T-helper 17 cell (primary cell): ENCODE measurements at places on chromosomes 12 and 14.

DNA sequence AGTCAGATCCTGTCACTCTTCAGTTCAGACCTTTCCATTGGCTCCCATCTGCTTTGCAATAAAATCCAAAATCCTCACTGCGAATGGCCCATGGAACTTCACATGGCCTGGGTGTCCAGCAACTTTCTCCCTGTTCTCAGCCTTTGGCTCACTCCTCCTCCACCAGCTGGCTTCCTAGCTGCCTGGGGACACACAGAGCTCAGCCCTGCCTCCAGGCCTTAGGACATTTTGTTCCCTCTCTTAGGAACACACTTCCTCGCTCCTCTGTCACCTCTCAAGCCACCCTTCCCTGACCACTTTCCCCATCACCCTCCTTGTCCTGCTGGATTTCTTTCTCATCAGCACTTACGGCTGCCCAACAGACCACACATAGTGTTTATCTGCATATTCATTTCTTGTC, 419.6 kb downstream of the MED13L start:
- no peak for DNase-seq

DNA sequence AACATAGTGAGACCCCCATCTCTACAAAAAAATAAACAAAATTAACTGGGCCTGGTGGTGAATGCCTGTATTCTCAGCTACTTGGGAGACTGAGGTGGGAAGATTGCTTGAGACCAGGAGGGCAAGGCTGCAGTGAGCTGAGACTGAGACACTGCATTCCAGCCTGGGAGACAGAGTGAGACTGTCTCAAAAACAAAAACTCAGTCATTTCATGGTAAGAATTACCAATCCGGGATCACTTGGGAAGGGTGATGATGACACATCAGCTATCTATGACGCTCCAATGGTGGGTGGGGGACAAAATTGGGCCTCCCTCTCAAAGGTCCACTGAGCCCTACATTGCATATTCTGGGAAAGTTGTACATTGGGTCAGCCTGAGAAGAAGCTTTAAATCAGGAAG, 47.7 kb downstream of the SERPINA3 start:
- no peak for DNase-seq

DNA sequence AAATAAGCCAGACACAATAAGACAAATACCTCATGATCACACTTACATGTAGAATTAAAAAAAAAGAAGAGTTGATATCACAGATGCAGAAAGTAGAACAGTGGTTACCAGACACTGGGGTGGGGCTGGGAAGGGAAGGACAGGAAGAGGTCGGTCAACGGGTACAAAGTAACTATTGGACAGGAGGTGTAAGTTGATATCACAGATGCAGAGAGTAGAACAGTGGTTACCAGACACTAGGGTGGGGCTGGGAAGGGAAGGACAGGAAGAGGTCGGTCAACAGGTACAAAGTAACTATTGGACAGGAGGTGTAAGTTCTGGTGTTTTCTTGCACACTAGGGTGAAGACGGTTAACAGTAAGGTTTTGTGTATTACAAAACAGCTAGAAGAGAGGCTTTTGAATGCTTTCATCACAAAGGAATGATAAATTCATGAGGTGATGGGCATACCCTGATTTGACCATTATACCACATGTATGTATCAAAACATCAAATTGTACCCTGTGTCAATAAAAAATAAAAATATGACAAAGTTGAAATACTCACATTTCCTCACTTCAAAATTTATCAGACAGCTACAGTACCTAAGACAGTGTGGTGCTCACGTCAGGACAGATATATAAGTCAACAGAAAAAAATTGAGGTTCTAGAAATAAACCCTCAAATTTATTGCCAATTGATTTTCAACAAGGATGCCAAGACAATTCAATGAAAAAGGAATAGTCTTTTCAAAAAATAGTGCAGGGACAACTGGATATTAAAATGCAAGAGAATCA, 32.8 kb downstream of the GALC start:
- no peak for DNase-seq

DNA sequence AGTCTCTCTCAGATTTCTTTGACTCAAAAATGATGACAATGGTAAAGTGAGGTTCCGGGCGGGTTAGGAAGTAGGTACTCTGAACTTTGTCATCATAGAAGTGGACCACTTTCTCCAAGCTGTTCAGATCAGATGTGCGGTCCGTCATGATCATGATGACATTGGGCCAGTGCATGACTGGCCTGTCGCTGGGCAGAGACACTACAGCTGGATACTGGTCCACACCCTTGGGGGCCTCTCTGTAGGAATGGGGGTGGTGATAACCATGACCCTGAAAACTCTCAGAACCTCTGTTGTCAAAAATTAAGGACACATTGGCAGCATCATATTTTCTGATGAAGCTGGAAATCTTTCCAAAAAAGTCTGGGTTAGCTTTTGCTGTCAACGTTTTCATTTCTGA, 28.2 kb downstream of the KICS2 start:
- no peak for DNase-seq

DNA sequence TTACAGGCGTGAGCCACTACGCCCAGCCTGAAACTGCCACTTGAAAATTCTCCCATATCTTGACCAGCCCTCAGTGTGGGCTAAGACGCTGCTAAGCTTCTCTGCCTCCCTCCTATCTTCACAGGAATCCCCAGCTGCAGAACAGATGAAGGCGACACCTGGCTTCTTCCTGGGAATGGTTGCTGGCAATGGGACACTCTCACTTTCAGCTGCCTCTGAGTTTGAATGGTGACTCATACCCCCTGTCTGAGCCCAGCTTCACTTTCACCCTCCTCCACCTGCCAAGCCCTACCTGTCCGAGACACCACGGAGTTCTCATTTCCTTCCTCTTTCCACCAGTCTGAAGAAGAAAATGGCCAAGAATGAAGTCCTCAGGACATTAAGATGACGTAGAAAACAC, 18.3 kb upstream of the VASH1 start:
- DNase-seq: no peak

DNA sequence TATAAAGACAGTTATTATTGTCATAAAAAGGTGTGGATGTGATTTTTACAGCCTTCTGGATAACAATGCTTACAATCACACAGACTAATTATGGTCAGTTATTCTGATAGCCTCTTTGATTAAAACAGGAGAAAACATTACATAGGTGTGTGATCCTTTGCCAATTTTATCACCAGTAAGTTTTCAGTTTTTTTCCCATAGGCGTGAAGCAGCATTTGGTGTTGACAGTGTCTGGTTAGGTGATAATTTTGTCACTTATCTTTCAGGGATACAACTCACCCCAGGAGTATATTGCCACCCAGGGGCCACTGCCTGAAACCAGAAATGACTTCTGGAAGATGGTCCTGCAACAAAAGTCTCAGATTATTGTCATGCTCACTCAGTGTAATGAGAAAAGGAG, 208.8 kb downstream of the EPS8 start:
- peak; percentile 9 for DNase-seq

DNA sequence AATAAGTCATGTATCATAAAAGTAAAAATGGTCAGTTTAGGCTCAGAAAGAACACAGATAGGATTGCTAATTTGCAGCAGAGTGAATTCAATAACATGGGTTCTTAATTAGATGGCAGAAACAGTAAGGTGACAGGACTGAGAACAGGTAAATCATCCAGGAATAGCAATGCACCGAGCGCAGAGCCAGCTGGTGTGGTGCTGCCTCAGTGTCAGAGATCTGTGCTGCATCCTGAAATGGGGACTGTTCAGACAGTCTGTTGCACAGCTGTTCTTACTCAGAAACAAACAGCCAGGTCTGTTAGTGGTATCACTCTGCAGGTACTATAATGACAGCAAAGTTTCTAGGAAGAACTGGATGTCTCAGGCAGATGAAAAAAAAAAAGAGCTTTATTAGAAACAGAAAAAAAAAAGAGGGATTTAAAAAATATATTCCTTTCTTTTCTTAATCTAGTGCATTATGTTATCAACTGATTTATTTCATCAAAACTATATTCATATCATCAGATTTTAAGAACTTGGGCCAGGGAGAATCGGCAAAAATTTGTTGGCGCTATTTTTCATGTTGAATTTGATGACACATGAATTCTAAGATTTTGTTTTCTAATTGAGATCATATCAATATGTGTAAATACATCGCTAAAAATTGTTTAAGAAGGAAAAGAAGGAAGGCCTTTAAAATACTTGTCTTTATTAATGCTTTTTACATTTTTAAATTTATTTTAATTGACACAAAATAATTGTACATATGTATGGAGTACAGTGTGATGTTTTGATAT, 501.8 kb downstream of the PRKD1 start:
- DNase-seq: no peak

- no peak for DNase-seq
These were observed 48.8 kb downstream of the KCNJ8 start for GRCh38 chr12:21725731-21726130.

GRCh38 chr12:30753751-30754382, 884 bp downstream of the CAPRIN2 start:
- DNase-seq: no peak

- DNase-seq: no peak
These were observed 186.7 kb upstream of the NEDD1 start for GRCh38 chr12:96720363-96720705.

DNA sequence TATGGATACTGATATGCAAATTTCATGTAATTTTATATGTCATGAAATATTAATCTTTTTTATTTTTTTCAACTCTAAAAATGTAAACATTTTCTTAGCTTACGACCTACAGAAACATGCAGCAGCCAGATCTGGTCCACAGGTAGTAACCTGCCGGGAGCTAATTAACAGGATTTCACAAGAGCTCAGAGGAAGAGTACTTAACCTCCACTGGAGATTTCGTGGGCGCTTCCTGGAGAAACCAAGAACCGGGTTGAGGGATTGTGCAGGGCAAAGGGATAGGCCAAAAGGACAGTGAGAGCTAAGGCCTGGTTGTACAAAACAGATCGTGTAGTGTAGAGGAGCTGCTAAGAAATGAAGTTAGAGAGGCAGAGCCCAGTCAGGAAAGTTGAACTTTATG, 315.7 kb downstream of the PAWR start:
- no peak for DNase-seq

DNA sequence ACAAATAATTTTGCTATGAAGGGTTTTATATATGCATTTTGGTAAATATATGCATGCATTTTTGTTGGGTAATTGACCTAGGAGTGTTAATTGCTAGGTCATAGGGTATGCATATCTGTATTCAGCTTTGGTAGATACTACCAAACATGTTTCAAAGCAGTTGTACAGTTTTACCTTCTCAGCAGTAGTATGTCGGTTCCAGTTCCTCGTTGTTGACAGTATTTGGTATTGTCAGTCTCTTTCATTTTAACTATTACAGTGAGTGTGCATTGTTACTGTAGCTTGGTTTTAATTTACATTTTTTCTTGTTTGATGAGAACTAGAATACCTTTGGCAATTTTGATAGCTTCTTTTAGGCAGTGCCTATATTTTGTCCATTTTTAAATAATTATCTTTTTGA, 98.9 kb downstream of the ARID2 start:
- no peak for DNase-seq

DNA sequence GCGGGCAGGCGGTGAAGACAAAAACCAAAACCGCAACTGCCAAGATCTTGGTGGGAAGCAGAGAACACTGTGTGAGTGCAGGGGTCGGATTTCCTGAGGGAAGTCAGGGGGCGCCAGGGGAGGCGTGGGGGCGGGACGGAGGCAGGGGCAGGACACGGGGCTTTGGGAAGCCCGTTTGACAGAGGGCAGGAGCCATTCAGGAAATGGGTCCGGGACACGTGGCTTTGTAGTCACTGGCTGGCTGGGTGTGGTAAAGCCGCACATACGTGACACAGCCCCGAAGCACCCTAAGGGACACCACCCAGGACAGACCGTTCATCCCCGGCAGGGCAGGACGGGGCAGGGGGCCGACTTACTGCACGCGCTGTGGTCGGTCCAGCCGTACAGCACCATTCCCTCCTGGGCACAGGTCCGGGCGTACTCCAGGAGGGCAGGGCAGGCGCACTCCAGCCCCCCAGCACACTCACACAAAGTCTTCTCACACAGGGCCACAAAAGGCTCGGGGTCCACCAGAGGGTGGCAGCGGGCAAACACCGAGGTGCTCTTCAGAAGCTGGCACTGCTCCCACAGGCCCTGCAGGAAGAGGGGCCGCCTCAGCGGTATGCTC, 49.4 kb downstream of the VWF start:
- no peak for DNase-seq

- no peak for DNase-seq
These were observed 39.8 kb upstream of the MEG3 start for GRCh38 chr14:100786131-100786530.

DNA sequence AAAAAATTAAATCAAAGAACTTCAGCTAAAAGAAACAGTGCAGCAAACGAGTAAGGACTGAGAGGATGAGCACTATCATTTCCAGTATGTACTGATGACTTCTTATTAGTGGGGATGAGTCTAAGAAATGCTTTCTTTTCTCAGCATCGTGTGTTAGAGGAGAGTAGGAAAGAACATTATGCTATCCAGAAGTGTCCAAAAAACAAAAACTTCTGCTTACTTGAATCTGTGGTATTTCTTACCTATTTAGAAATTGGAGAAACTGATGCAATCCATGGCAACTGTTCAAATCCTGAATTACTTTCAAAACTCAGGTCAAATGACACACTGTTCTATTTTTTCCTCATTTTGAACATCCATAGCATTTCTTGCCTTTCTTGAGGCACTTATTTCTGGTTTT, 23.7 kb downstream of the ABCD2 start:
- DNase-seq: no peak

- DNase-seq: no peak
These were observed 70.0 kb downstream of the ACADS start for GRCh38 chr12:120795441-120796178.

- DNase-seq: no peak
These were observed 529.6 kb upstream of the TBX3 start for GRCh38 chr12:115213538-115214016.

GRCh38 chr12:122795807-122796206, 21.4 kb downstream of the CCDC62 start:
- no peak for DNase-seq

GRCh38 chr14:52846591-52846990, 55.2 kb upstream of the GNPNAT1 start:
- no peak for DNase-seq

DNA sequence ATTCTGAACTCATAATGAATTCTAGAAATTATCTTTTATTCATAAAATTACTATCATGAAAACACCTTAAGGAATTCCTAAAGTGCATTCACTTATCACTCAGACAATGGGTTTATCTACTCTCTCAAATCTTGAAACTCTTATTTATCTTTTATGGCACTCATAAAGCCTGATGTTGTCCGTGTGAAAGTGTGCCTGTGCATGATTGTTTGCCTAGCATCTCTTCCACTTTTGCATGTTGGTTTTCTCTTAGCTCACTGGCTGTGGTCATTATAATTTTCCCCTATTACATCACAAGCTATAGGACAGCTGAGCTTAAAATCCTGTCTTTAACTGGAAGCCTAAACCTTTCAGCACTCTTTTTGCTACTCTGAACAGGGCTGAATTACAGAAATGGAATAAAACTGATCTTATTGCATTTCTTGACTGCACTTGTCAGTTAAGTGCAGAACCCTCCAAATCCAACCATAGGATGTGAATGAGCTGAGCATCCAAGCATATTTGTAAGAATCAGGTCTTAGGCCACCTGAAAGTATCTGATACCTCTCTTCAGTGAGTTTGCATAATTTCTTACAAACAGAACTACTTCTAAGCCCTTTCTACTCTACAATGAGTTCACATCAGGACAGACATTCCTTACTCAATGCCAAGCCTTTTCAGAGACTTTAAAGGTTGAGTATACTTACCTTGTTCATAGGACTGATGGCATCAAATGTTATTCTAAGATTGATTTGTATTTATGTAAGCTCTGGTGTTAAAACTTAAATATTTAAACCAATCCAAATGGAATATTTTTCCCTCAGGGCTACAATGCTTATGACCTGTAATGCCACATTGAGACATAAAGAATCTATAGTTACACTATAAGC, 221.2 kb upstream of the KITLG start:
- no peak for DNase-seq

GRCh38 chr12:85781766-85782165, 54.4 kb downstream of the RASSF9 start:
- DNase-seq: no peak
